ENCODE measurements at places on chromosomes 13 and 19.

- no peak for DNase-seq
Observed at GRCh38 chr13:76292031-76292430, 594.2 kb downstream of the KCTD12 start.

- no peak for DNase-seq
Observed at GRCh38 chr19:49856574-49857021, 5.6 kb downstream of the PTOV1 start.

- no peak for DNase-seq
Observed at GRCh38 chr13:21025539-21025938, 35.8 kb downstream of the LATS2 start.

- DNase-seq, result no peak
Observed at GRCh38 chr13:77698201-77699058, 943 bp downstream of the SLAIN1 start.

GRCh38 chr13:88136098-88136790, 465.1 kb downstream of the SLITRK5 start:
- no peak for DNase-seq

DNA sequence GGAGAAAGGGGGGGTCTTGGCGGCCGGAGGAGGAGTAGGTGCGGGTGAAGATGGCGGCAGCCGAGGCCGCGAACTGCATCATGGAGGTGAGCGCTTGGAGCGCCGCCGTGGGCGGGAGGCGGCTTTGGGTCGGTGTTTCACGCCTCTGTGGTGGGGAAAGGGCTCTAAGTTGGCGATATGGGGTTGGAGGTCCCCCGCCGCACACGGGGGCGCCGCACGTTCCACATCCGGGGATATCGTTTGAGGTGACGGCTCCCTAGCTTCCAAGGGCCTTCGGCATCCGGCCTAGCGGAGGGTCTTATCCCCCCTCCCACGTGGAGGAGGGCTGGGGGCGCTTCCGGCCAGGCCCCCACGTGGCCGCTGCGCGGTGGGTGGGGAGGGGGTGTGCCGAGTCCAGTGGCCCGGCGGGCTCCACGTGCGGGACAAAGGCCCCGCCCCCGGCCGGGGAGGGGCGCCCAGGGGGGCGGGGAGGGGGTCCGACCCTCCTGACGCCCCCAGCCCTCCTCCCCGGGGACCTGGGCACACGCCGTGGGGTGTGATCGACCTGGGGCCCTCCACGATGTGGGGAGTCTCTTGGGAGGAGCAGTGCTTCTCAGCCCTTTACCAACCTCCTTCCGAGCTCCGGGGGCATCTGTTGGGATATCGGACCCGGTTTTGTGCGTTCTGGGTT, at the start of gene PRMT1:
Gene PRMT1 (plus strand): TSS at position 41 of the 670 bp plus-strand sequence. CDS start 10 bp downstream, at position 51.
- peak; percentile 30 for DNase-seq

DNA sequence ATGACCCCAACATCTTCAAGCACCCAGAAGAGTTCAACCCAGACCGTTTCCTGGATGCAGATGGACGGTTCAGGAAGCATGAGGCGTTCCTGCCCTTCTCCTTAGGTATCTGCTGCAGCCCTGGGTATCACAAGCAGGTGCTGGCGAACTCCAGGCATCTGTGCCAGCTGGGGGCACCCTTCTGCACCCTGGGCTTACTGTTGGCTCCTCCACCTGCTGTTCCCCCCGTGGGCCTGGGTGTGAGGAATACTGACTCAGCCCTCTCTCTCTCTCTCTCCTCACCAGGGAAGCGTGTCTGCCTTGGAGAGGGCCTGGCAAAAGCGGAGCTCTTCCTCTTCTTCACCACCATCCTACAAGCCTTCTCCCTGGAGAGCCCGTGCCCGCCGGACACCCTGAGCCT, 13.0 kb downstream of the CYP2S1 start:
- no peak for DNase-seq

DNA sequence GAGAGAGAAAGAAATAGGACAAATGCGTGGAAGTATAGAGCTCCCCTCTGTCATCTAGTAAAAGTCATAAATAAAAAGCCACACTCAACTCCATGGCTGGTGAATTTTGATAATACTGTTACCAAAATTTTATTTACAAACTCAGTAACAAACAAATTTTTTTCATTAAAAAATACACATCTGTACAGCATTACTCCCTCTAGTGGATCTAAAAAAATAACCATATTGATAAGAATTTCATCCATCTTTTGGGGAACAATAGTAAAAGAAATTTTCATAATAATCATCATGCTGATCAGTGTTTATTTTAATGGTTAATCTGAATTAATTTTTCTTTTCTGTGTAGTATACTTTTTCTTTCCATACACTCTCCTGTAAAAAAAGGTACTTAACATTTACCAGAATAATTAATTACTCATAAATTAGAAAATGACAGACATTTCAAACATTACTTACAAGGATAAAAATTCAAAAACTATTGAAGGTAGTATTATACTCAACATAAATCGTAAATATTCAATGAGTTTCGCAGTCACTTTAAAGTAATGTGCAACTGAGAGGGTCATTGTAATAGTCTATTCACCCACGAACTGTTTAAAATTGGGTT, 173.5 kb upstream of the LSM14A start:
- no peak for DNase-seq

GRCh38 chr13:113393563-113394338, 29.8 kb upstream of the GRTP1 start:
- peak; percentile 95 for DNase-seq

GRCh38 chr19:46373491-46374359, 26.8 kb downstream of the PPP5C start:
- peak; percentile 95 for DNase-seq

DNA sequence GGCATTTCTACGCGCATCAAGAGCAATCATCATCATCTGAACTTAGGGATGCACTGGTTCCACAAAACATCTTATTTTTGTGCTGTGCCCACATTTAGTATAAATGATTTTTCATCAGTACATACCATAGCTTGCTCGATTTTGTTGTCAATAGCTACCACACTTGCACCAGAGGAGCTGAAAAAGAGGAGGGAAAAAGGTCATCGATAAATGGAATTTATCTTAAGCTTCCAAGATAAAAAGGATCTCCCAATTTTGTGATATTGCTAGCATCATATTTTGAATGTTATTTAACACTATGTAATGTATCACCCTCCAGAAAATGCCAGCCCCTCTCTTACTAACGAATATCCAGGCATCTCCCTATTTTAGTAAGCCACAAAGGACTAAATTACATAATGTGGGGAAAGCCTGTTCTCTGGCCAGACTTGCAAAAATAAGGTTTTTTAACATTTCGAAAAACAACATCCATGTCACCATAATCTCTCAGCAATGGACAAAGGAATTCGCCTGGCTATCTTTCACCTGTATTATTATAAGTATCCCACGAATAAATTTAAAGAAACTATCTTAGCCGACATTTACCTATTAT, 62.4 kb downstream of the SERP2 start:
- DNase-seq, result no peak

GRCh38 chr13:110698689-110699088, 7.2 kb downstream of the CARS2 start:
- DNase-seq, result no peak

GRCh38 chr13:98487522-98487921, 89.4 kb downstream of the STK24 start:
- no peak for DNase-seq

GRCh38 chr13:72653506-72653905, 73.9 kb downstream of the MZT1 start:
- no peak for DNase-seq

- no peak for DNase-seq
Observed at GRCh38 chr13:72113076-72113475, 246.1 kb upstream of the DACH1 start.

- no peak for DNase-seq
Observed at GRCh38 chr13:113495494-113496210, 5.1 kb upstream of the DCUN1D2 start.

DNA sequence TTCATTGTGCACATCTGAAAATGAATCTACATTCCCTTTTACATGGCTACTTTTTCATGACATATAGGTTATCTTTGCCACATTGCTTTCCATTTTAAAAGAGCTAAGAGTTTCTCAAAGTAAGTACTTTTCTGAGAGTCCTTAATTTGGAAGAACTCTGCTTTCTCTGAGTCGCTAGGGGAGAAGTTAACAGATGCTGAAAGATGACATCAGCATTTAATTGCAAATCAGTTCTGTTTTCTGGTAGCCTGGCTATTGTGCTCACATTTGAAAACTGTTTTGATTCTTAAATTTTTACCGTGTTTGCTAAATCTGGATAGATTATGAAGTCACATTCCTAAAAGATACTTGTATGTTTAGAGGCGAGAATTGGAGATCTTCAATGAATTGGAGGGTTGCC, 107.7 kb upstream of the C1QTNF9B start:
- DNase-seq, result no peak

DNA sequence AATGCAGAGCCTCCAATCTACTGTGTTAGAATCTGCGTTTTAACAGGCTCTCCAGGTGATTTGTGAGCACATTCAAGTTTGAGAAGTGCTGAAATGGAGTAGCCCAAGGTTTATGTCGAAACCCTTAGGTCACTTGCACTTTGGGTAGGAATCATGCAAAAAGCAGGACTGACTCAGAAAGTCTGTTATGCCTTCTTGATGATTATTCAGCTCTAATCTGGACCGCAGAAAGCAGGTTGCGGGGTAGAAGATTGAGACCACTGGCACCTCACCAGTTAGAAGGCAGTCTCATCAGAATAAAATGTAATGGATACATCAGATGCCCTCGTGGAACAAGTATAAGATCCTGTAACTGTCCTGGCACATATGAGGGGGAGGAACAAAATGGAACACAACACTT, 326.3 kb downstream of the DCLK1 start:
- DNase-seq, result no peak

DNA sequence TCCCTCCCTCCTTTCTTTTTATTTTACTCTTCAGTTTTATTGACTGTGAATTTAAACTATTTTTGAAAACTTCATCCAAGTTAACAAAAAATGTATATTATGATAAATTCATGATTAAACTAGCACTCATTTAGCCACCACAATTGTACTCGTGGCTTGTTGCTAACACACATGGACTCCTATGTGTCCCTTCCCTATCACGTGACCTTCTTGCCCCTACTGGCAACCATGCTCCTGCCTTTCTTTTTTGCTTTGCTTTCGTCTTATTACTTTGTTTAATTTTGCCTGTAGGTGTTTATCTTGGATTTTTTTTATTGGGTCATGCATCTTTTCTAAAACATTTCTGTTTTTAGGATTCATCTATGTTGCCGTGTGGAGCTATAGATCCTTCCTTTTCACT, 8.2 kb downstream of the CLC start:
- DNase-seq, result no peak

DNA sequence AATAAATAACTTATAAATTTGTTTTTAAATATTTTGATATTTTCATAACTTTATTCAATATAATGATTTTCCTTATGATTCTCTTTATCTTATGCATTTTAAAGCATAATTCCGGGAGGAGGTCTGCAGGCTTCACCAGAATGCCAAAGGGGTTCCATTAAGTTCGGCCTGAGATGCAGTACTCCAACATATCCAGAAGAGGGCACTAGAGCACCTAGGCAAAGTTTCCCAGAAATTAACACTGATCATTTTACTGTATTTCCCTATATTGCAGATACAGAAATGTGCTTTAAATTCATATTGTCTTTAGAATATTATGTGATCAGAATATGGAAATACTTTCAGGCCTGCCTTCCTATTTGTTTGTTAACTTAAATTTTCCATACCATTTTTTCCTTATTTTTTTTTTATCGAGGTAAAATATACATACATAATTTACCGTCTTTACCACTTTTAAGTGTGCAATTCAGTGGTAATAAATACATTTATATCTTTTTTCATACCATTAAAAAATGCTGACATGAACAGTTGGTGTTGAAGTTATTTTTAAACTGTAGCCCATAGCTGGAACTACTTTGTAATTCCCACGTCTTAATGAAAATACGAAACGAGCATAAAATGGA, 58.9 kb upstream of the TM9SF2 start:
- DNase-seq, result peak; percentile 21

DNA sequence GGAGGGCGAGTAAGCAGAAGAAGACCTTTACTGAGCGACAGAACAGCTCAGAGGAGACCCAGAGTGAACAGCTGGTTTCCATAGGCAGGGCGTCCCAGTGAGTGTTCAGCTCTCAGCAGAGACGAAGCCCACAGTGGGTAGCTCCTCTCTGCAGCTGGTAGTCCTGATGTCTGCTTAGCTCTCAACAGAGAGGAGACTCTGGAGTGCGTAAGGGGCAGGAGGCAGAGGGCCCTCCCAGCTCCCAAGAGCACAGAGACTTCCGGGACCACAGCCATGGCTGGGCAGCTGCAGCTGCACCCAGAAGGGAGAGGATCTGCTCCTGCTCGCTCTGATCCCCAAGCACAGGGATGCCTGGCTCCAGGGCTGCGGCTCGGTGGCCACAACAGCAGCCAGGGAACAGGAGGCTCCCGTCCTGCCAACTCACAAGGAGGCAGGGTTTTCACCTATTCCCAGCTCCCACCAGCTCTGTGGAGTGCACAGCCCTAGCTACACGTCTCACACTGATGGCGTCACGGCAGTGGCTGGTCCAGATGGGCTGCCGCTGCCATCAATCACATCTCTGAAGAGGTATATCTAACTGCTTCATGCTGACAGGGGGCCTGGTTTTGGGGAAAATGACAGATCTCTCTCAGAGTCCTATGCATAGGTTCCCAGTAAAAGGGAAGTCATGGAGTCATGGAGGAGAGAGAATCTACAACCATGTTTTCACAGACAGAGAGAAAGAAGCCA, 2660.1 kb upstream of the PCDH20 start:
- DNase-seq, result no peak

Data from NCI-H774 (cell line).